ENCODE measurements at places on chromosomes 3 and 15.

DNA sequence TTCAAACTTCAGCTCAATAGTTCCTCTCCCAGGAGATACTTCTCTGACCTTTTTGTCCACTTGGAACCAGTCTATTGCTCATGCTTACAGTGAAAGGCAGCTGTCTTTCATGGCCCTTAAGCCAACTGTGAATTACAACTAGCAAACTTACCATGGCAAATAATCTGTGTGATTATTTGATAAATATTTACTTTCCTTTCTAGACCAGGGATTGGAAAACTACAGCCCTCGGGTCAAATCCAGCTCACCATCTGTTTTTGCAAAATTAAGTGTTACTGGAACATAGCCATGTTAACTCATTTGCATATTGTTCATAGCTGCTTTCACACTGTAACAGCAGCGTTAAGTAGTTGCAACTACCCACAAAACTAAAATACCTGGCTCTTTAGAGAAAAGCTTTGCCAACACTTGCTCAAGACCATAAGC is 289.1 kb upstream of the MCTP2 start:
- peak; percentile 2 for DNase-seq

DNA sequence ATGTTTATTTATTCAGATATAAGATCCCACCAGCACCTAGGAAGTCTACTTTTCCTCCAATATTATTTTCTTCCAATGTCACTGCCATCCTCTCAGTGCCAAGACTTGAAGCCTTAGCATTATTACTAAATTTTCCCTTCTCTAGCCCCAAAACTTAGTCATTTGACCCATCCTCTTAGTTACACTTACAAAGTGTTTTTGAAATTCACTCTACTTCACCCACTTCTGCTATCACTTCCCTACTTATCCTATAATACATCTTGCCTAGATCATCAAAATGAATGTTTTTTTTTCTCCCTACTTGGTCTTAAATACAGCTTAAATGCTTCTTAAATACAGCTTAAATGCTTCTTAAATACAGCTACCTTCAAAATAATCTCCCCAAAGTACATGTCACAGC is 376.6 kb downstream of the RSL24D1 start:
- DNase-seq: no peak

GRCh38 chr15:94387849-94388441 is 156.6 kb downstream of the MCTP2 start:
- DNase-seq: no peak

GRCh38 chr3:111566844-111567243 is 24.8 kb downstream of the CD96 start:
- no peak for DNase-seq

DNA sequence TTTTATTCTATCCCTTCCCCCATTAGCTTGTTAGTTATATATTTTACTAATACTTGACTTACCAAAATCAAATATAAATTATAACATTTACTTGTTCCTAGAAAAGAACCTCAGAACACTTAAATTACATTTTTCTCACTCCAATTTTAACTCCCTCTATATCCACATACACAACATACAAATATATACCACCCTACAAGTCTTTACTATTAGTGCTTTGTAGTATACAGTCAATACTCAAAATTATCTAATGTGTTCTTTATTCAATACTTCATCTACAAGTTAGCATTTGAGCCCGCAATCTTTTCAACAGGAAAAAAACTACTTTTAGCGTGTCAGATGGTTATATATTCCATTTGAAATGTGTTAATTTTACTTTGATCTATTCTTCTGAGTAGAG is 100.3 kb downstream of the ADAM10 start:
- no peak for DNase-seq

DNA sequence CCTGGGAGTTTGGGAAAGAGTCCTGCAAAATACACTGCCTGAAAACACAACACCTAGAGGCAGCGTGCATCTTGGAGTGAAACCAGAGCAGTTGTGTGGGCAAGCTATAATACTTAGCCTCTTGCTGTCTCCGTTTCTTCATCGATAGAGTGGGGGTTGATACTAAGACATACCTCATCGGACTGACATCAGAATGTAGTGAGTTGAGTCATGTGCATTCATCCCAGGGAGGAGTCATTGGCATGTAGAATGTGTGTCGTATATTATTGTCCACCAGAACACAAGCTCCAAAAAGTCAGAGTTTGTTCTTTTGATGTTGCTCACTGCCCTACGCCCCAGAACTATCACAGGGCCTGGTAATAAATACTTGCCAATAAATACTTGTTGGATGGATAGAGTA is 4.3 kb downstream of the SNTN start:
- no peak for DNase-seq

GRCh38 chr3:77079988-77080610 is 40.2 kb downstream of the ROBO2 start:
- no peak for DNase-seq

- DNase-seq: no peak
These were observed 559 bp downstream of the SENP5 start for GRCh38 chr3:196868297-196868661.
